ENCODE measurements at places on chromosomes 2 and 18. TPM values are rescaled to one million over a fixed set of nuclear protein-coding genes. Genes with fewer than 3 reads are reported as not detected.

DNA sequence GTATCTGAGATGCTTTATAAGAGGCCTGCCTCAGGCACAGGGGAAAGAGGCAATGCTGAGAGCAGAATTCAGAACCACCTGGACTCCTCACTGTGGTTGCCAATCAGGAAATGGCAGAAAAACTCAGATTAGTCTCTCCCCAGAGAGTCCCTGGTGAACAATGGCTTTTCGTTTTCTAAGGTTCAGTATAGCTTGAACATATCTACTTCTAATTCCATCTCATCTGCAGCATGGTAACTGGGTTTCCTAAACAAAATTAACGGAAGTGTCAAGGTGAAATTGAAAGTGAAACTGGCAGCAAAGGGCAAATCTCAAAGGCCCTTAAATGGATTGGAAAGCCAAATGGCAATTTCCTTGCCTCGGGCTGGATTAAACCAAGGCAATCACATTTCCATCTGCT lies 480.2 kb upstream of the ACVR2A start:
- DNase-seq, result no peak

DNA sequence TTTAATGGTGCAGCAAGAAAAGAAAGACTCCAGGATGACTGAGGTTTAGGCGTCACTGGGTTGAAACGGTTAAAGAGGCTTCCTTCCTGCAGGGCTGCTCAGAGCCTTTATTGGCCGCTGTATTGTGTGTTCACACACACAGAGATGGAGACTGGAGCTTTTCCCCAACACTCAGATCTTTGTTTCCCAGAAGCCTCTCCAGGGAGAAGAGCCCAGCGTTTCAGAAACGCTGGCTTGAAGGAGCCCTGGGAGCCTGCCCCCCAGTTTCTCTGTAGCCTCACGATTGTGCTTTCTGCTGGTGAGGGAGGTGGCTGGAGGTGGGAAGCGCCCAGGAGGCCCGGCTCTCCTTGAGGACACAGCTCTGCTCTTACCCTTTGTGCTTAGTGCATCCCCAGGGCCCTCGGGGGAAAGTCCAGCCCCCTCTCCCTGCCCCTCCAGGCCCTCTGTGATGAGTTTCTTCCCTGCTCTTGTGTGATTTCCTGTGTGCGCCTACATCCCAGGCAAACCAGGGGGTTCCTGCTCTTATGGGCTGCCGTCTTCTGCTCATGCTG lies 37.1 kb downstream of the RRM2 start:
- DNase-seq, result no peak

- DNase-seq, result no peak
These were observed 43.8 kb downstream of the DDX18 start for GRCh38 chr2:117858336-117858735.

DNA sequence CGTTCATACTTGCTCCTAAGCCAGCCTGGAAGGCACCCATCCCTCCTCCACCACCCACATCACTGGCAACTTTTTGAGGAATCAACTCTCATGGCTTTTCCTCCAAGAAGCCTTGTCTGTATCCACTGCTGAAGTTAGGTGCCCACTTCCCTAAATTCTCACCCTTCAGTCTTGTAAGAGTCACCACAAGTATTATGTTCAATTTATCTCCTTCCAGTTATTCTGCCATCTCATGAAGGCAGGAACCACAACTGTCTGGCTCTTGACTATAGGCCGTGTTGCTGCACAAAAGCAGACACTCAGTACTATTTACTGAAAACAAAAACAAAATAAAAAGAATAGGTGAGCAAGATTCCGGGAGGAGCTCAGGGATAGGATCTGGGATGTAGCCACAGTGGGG lies 234.8 kb downstream of the CYRIA start:
- DNase-seq, result no peak

DNA sequence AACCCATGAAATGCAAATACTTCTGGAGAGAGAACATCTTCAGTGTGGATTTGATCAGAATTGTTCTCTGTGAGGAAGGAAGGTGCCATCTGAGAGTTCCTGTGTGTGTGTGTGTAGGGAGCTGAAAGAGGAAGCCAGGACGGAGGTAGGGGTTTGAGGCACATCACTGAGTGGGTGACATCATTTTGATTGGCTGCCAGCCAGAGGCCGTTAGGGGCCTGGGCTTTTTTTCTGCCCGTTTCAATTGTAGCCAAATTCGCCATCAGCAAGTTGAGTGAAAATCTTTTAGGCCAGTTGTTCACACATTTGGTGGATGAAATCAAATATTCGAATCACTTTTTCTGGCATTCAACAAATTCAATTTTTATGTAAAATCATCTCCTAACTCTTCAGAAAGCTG lies 48.9 kb downstream of the TSN start:
- DNase-seq, result no peak

DNA sequence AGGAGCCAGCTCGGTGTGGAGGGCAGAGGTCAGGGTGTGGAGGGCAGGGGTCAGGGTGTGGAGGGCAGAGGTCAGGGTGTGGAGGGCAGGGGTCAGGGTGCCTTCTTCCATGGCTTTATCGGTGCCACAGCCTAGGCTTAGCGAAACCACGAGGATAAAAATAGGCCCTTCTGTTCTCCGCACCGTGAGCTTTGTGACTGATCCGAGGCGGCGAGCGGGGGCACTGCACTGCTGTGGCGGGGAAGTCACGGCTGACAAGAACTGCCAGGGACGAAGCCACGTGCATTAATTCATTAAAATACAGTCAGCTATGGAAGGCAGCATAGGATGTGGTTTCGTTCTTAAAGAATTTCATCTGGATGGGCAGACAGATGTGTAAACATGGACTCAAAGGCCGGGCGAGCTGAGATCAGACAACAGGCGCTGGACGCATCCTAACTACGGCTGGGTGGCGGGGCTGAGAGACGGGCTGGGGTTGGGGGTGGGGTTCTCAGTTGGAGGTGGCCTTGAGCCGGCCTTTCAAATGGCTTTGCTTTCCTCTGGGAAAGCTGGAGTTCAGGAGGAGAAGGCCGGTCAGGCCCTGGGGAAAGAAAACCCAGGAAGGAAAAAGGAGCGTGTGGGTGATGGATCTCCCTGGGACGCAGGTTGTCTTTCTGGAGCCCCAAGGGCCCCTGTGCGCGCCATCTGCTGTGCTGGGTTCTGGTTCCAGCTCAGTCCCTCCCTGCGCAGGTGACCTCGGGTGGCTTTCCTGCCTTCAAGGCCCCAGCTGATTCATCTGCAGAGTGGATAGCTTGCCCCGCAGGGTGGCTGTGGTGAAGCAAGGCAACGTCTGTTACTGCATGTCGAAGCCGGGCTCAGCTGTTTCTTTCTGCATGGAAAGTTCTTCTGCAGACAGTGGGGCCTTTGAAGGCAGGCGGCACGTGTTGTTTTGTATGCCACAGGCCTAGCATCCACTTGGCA lies 958 bp upstream of the ALLC start:
- DNase-seq, result no peak

The RFX8 gene
- 0.64 TPM for total RNA-seq

The RGPD4 gene
- total RNA-seq, result 0.07 TPM

The IKZF2 gene
- total RNA-seq, result 1.7 TPM

Data from activated naive CD4-positive, alpha-beta T cell treated with anti-CD3 and anti-CD28 coated beads for 36 hours (primary cell).